ENCODE measurements at places on chromosomes 3 and 15. TPM values are rescaled to one million over a fixed set of nuclear protein-coding genes. Genes with fewer than 3 reads are reported as not detected.

DNA sequence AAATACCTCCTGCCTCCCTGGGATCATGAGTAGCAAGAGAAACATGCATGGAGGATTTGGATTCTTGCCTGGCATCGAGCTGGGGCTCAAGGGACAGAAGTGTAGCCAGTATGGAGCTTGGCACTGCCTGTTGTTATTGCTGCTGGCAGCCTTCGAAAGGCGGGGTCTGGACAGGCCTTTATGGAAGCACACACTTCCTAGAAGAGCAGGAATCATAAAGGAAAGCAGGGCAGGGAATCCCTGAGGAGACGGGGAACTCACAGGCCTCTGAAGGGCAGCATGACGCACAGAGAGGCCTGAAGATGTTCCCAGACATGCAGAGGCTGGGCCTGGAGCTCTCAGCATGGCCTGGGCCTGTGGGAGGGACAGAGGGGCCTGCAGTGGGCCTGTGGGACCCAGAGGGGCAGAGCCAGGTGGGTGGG, 18.6 kb upstream of the SLC41A3 start:
- DNase-seq, result no peak
- no peak overlapping the region for H3K27ac ChIP-seq
- no peaks in the 10 kb centered on the region for H3K27me3 ChIP-seq
- no peak overlapping the region for H3K4me3 ChIP-seq
- H3K4me1 ChIP-seq, result no peaks in the 10 kb centered on the region
- no peaks in the 10 kb centered on the region for H3K36me3 ChIP-seq

DNA sequence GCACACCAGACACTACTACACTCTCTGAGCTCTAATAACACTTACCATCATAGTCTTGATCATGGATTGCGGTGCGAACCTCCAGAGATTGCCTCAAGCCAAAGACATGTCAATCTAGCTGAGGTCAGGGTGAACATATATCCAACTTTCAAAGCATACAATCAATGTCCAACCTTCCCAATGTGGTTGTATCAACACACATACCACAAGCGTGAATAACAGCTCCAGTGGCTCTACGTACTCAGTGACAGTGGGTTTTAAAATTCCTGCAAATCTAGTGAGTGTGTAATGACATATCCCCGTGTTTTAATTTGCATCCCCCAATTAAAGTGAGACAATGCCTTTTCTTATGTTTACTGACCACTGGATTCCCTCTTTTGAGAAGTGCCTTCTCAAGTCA, 29.6 kb downstream of the SFMBT1 start:
- no peak overlapping the region for H3K27ac ChIP-seq
- no peak overlapping the region for H3K4me3 ChIP-seq
- DNase-seq, result no peak
- no peaks in the 10 kb centered on the region for H3K27me3 ChIP-seq

DNA sequence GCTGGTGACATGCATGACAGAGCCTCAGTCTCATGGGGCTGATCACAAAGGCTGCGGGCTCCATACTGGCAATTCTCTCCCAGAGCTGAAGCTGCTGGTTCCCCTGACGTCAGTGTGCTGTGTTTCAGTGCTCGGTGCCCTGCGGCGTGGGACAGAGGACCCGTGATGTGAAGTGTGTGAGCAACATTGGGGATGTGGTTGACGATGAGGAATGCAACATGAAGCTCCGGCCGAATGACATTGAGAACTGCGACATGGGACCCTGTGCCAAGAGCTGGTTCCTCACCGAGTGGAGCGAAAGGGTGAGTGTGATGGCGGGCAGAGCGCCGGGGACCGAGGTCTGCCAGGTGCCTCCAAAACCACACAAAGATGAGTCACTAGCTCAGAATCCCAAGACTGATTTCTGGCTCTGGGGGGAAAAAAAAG, 62.0 kb upstream of the NR2E3 start:
- no peaks in the 10 kb centered on the region for H3K27me3 ChIP-seq
- H3K4me1 ChIP-seq, result no peaks in the 10 kb centered on the region

DNA sequence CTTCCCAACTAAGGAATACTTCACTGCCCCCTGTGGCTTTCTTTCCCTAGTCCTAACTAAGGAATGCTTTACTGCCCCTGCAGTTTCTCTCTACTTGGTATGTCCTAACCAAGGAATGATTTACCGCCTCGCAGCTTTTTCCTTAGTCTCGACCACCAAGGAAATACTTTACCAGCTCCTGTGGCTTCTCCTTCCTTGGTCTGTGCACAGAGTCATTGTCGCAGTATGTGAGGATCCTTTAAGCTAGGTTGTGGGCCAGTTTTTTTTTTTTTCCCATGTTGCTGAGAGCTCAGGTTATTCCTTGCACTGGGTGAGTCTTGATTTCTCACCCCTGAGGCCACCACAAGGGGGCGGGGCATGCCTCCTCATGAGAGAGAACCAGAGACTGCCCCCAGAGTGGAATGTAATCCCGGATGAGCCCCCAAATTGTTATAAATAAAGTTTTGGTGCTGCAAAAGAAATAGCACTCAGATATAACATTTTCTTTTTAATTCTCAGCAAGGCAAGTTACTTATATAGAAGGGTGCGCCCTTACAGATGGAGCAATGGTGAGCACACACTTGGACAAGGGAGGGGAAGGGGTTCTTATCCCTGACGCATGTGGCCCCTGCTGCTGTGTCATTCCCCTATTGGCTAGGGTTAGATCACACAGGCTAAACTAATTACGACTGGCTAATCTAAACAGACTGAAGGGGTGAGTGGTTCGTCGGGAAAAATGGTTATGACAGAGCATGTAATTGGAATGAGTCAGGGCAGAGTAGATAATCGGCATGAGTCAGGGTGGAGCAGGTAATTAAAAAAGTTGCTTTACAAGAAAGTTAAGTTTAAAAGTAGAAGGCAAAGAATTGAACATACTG, 27.0 kb downstream of the NDUFB4 start:
- H3K4me3 ChIP-seq, result no peak overlapping the region
- H3K27ac ChIP-seq, result no peak overlapping the region
- H3K27me3 ChIP-seq, result no peaks in the 10 kb centered on the region
- no peaks in the 10 kb centered on the region for H3K36me3 ChIP-seq
- H3K4me1 ChIP-seq, result no peaks in the 10 kb centered on the region

DNA sequence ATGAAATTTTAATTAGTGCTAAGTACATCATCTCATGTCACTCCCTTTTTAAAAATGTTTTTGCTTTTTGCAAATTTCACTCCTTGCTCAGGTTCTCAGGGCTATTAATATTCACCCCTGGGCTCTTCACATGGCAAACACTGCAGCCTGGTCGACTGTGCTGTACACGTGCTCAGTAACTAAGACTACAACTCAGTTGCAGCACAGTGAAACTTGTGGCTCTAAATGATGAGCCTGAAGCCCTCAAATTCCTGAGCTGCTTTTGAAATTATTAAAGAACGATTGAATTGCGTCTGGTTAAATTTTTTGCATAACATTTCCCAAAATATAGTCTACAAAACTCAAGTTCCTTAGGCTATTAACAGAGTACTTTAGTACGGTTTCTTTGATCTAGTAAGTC, 159.3 kb upstream of the C2CD4B start:
- no peak for DNase-seq
- H3K27ac ChIP-seq, result no peak overlapping the region
- H3K36me3 ChIP-seq, result no peaks in the 10 kb centered on the region
- no peaks in the 10 kb centered on the region for H3K27me3 ChIP-seq
- no peak overlapping the region for H3K4me3 ChIP-seq

DNA sequence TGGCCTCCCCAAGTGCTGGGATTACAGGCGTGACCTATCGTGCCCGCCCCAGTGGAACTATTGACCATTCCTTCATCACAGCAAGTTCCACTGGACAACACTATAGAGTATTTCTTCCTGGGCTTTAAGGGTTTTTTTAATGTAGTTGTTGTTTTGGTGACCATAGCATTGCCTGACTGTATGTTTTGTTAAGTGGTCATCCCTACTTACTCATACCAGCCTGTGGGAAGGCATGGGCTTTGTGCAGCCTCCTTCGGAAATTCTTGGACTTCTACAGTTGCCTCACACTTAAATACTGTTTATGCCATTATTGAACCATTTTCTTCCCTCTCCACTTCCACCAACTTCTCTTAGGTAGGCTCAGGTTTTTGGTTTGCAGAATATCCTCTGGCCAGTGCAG, 19.9 kb upstream of the ALPK3 start:
- peak overlapping the region; percentile 72 for H3K27ac ChIP-seq
- no peak overlapping the region for H3K4me3 ChIP-seq
- peaks cover 68% of the 10 kb centered on the region for H3K36me3 ChIP-seq
- no peaks in the 10 kb centered on the region for H3K27me3 ChIP-seq

GRCh38 chr15:47887241-47887800, 170.0 kb downstream of the SEMA6D start:
- H3K27me3 ChIP-seq, result no peaks in the 10 kb centered on the region
- no peaks in the 10 kb centered on the region for H3K36me3 ChIP-seq
- no peak overlapping the region for H3K4me3 ChIP-seq
- H3K27ac ChIP-seq, result no peak overlapping the region

DNA sequence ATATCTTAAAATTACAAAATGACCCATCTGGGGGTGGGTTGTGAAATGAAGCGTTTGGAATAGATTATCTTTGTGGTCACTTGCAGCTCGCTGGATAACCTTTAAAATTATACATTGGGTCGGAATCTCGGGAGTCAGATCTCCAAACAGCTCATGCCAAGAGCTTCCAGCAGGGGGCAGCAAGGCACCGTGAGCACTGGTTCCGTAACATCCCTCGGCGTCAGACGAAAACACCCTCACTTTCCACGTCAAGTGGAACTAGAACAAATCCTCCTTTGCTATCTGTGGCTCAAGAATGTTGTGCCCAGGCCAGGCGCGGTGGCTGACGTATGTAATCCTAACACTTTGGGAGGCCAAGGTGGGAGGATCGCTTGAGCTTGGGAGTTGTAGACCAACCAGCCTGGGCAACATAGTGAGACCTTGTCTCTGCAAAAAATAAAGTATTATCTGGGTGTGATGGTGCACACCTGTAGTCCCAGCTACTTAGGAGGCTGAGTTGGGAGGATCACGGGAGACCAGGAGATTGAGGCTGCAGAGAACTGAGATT, 31.1 kb downstream of the UMPS start:
- peaks cover 47% of the 10 kb centered on the region for H3K4me1 ChIP-seq
- H3K4me3 ChIP-seq, result no peak overlapping the region
- 0 out of 2 replicates have a peak overlapping the region, but pooled peaks have one; percentile 4 for H3K27ac ChIP-seq
- H3K27me3 ChIP-seq, result no peaks in the 10 kb centered on the region
- DNase-seq, result peak; percentile 77

- H3K27ac ChIP-seq, result no peak overlapping the region
- no peak for DNase-seq
- no peaks in the 10 kb centered on the region for H3K27me3 ChIP-seq
- no peaks in the 10 kb centered on the region for H3K36me3 ChIP-seq
- H3K4me3 ChIP-seq, result no peak overlapping the region
- H3K4me1 ChIP-seq, result peaks cover 19% of the 10 kb centered on the region
Observed at GRCh38 chr15:68637767-68638404, 59.1 kb downstream of the CORO2B start.

DNA sequence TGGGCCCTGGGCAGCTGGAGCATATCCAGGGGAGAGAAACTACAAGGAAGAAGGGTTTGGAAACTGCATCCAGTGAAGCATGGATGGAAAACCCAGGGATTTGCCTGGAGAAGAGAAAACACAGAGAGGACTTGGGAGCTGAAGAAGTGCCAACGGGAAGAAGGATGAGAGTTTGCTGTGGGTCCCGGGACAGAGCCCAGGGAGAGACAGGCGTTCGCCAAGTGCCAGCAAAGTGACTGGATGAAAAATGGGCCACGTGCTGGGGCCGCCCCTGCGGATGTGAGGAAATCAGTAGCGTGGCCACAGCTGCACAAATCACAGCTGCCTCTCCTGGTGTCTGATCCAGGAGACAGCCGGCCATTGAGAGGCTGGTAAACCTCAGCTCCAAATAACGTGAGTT, 70.4 kb downstream of the HES1 start:
- peaks cover 8% of the 10 kb centered on the region for H3K4me1 ChIP-seq
- no peaks in the 10 kb centered on the region for H3K27me3 ChIP-seq
- H3K36me3 ChIP-seq, result no peaks in the 10 kb centered on the region
- DNase-seq, result no peak
- no peak overlapping the region for H3K4me3 ChIP-seq

- peak overlapping the region; percentile 41 for H3K27ac ChIP-seq
- no peak overlapping the region for H3K4me3 ChIP-seq
- no peak for DNase-seq
- H3K36me3 ChIP-seq, result no peaks in the 10 kb centered on the region
- peaks cover 10% of the 10 kb centered on the region for H3K4me1 ChIP-seq
- H3K27me3 ChIP-seq, result no peaks in the 10 kb centered on the region
Observed at GRCh38 chr3:17175187-17175807, 290.5 kb downstream of the PLCL2 start.

DNA sequence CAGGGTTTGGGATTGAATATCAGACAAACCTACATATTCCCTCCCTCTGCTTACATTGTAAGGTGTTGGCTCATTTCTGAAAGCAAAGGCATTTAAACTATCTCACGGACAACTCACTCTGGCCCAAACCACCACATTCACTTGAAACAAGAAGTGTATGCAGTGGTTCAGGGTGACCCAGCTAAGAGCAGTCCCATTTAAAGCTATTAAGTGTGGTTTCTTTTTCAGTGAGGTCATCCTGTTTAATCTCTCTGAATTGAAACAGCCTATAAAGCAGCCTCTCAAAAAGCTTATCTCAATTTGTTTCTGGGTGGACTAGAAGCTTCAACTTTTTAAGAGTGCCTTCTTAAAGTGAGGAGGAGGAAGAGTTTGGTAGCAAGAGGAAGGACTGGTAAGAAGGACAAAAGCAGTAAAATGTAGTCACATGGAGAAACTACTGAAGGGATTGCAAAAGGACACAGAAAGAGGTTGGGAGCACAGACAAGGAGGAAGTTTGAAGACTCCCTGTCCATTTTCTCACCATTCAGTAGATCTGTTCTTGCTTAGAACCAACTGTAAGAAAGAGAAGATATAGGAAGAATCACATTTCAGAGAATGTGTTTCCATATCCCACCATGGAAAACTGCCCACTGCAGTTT, 151.6 kb downstream of the TMCO5A start:
- peaks cover 2% of the 10 kb centered on the region for H3K4me1 ChIP-seq
- H3K36me3 ChIP-seq, result no peaks in the 10 kb centered on the region
- H3K4me3 ChIP-seq, result no peak overlapping the region
- DNase-seq, result no peak

GRCh38 chr3:18079739-18080138, 337.3 kb upstream of the TBC1D5 start:
- H3K27ac ChIP-seq, result no peak overlapping the region
- H3K4me1 ChIP-seq, result peaks cover 11% of the 10 kb centered on the region
- H3K27me3 ChIP-seq, result no peaks in the 10 kb centered on the region
- H3K4me3 ChIP-seq, result no peak overlapping the region

DNA sequence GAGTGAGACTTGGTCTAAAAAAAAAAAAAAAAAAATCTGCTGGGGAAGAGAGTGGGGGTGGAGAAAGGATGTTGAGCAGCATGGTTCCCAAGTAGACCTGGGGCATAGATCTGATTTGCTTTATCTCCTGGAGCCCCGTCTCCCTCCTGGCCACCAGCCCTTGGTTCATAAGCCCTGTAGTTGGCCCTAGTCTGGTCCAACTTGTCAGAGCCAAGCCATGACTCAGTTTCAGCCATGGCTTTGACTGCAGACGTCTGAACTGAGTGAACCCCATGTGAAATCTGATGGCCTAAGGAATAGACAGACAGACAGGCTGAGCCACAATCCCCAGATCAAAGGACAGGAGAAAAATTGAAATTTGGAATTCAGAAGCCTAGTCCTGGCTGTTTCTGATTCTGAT, 2.0 kb upstream of the CILP start:
- no peaks in the 10 kb centered on the region for H3K27me3 ChIP-seq
- no peak for DNase-seq
- no peak overlapping the region for H3K27ac ChIP-seq
- H3K36me3 ChIP-seq, result no peaks in the 10 kb centered on the region

The NSUN3 gene
- polyA plus RNA-seq, result 3.3 TPM

The SPATA16 gene
- not detected for polyA plus RNA-seq

The RNF7 gene
- polyA plus RNA-seq, result 119 TPM

The GOLGA6B gene
- polyA plus RNA-seq, result 0.03 TPM

The RBM5 gene
- polyA plus RNA-seq, result 168 TPM
